ENCODE measurements at places on chromosomes 16 and 17. TPM values are rescaled to one million over a fixed set of nuclear protein-coding genes. Genes with fewer than 3 reads are reported as not detected.

The FAM171A2 gene
- total RNA-seq = 4.3 TPM

The CCL3 gene
- not detected for total RNA-seq

The PHOSPHO1 gene
- not detected for total RNA-seq

The MRPL12 gene
- 4.7 TPM for total RNA-seq

The MPHOSPH6 gene
- total RNA-seq = 11.9 TPM

The GRB7 gene
- 5.1 TPM for total RNA-seq

The SLC52A1 gene
- total RNA-seq = 0.33 TPM

The CDH3 gene
- total RNA-seq = 61.6 TPM

The KRTAP2-1 gene
- total RNA-seq = not detected

The HSD17B1 gene
- total RNA-seq = 5.5 TPM

The COL1A1 gene
- 2,834 TPM for total RNA-seq

The SDR42E2 gene
- not detected for total RNA-seq

The MEIOB gene
- total RNA-seq = not detected

The PIGQ gene
- total RNA-seq = 27.2 TPM

The SRL gene
- not detected for total RNA-seq

The MYH11 gene
- total RNA-seq = not detected
